MV-4-11 (cell line): ENCODE measurements at places on chromosomes 7 and 10.

GRCh38 chr10:75049316-75050148, 61.9 kb upstream of the SAMD8 start:
- DNase-seq: peak; percentile 18

DNA sequence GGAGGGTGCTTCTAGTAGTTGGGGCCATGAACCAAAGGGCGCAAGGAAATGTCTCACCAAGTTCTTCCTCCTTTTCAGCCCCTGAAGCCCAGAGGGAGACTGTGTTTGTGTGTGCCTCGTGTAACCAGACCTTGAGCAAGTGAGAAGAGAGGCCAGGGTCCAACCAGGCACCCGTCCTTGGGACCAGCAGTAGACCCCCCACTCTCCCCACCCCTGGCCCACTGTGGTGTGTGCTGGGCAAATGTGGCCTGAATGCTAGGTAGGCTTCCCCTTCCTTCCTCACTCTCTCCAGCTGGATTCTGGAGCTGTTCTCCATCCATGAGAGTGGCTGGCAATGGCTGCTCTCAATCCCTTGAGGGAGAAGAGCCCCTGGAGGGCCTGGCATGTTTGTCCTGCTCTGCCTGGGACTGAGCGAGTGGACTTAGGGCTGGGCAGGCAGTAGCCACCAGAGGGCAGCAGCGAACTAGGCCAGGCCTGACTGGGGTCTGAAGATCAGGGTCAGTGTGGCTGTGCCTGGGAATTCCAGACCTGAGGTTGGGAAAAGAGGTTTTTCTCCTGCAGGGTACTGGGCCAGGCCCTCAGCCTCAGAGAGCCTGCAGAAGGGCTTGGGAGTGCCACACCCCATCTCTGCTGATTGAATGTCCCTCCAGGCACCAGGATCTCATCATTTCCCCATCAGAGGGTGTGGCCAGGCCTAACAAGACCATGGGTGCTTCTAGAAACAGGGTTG, 12.5 kb downstream of the SFRP5 start:
- peak; percentile 17 for DNase-seq

DNA sequence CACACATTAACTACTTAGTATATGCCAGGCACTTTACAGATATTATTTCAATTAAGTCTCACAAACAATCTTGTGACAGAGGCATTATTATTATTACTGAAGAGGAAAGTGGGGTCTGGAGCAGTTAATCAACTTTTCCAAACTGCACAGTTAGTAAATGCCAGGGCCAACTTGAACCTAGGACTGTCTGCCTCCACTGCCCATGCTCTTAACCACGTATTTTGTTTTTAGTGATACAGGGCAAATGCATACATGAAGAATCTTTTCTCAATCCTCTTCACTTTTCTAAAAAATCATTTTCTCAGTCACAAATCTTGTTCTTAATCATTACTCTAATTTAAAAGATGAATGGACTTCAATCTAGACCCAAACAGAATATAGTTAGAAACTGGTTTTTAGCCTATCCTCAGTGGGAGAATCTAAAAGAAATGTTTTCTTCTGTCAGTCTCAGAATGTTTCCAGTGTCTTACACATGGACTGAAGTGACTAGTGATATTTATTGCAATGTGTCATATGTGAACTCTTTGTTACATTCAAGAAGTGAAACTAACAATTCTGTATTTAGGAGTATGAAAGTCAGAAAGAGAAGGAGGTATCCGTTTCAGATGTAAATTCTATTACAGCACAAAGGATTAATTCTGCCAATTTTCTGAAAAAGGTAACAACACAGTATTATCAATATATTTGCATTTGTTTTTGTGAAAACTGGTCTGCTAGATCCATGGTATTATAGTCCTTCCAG, 55.5 kb upstream of the CCNJ start:
- DNase-seq: peak; percentile 71

GRCh38 chr10:1475098-1475591, 262.2 kb downstream of the ADARB2 start:
- no peak for DNase-seq

DNA sequence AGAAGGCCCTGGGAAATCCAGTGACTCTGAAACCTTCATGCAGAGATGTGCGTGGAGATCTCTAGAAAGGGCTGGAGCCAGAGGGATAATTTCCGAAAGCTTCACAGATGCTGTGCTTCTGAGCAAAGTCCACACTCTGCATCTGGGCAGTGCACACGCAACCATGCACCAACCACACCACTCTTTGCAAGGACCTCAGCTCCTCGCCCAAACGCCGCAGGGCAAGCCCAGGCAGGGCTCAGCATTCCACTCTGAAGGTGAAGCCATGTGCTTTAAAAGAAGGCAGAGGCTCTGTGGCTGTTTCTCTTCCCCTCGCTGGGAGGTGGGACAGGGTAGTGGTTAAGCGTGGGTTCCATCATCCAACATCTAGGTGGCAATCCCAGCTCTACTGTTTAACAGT, 48.4 kb downstream of the ASB13 start:
- DNase-seq: no peak

- no peak for DNase-seq
Observed at GRCh38 chr10:11535346-11535959, 76.0 kb downstream of the USP6NL start.

- DNase-seq: no peak
Observed at GRCh38 chr7:27176962-27177794, 3.1 kb upstream of the HOXA10 start.

GRCh38 chr10:76088980-76089379, 657.6 kb downstream of the LRMDA start:
- DNase-seq: no peak

DNA sequence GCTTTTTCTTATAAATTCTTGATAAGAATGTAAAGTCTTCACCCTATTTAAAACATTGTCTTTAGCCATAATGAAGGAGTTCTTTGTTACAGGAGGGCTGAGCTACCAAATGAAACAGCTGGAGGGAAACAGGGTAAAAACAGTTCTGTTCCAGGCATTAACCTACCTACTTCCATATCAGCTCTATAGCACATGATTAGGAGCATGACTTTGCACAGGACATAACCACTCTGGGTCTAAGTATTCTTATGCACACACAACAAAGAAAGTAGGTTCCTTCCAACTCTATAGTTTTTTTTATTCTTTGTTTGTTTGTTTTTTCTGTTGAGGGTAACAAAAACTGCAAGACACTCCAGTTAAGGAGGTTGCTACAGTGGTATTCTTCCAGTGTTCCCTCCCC, 52.7 kb downstream of the SCIN start:
- no peak for DNase-seq

- no peak for DNase-seq
Observed at GRCh38 chr7:71705217-71705616, 573.3 kb downstream of the GALNT17 start.

DNA sequence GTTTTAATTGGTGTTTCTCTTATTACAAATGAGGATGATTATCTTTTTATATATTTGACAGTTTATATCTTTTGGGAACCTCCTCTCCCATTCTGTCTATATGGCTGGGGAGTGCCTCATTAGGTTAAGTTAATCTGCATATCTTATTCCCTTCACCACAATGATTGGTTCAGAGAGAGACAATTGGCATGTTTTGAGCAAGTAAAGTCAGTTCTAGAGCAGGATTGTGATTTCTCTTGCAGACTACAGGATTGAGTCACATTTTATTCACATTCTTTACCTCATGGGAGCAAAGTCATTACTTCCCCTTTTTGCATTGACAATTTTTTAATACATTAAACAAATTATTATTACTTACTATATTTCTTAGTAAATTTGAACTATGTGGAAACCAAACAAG, 345.6 kb downstream of the MDFIC start:
- no peak for DNase-seq

- no peak for DNase-seq
Observed at GRCh38 chr10:30834651-30835050, 197.0 kb downstream of the ZNF438 start.

DNA sequence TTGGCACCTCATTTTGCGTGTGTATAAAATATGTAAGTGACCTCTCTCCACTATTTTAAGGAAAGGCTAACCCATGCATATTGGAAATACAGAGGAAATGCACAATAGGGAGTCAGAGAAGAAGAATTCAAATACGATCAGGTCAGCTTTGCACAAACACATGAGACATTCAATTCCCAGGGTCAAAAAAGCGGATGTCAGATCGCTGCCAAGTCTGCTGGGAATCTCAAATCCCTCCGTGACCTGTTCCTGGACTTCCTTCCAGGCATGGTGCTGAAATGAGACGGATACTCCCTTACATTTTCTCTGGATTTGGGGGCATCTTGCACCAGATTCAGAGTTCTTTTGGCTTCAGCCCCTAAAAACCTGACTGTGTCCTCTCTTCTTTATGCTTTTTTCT, 91.9 kb upstream of the PRKCQ start:
- no peak for DNase-seq

- DNase-seq: no peak
Observed at GRCh38 chr7:108225531-108226181, 95.5 kb upstream of the LAMB4 start.

DNA sequence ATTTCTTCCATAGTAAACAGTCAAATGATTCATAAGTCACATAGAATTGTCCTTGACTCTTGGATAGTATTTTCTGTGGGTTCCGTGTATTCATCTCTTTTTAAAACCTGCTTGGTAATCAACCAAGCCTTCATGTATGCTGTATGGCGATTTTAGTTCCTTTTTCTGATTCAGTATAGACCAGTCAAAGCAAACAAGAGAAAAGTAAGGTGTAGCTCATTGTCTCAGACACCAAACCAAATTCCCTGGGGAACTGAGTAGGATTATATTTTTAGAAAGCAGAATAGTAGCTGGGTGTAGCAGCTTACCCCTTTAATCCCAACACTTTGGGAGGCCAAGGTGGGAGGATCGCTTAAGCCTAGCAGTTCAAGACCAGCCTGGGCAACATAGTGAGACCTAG, 240.5 kb downstream of the BBS9 start:
- no peak for DNase-seq

DNA sequence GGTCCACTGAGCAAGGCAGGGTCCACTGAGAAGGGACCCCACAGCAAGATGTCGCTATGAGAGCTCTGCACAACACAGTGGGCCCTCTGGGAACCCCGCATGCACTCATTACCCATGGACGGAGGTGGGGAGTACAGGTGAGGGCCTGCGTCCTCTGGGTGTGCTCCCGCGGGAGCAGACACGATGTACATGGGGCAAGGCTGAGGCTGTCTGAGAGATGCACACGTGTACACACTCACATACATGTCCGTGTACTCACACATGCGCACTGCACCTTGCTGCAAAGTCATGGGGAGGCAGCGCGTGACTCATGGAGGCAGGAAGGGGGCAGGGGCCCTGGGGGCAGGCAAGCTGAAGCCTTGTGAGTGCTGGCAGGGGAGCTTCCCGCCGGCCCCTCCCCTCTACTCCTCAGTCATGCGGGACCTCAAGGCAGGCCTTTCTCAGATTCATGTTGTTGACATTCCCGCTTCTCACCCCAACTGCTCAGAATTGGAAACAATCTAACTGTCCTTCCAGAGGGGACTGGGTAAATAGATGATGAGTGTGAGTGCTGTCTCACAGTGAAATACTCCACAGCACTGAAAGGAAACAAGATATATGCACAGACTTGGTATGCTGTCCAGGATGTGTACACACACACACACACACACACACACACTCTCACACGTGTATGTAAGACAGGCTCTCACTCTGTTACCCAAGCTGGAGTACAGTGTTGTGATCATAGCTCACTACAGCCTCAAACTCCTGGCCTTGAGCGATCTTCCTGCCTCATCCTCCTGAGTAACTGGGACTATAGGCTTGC, 40.0 kb downstream of the GOLGA7B start:
- DNase-seq: no peak

DNA sequence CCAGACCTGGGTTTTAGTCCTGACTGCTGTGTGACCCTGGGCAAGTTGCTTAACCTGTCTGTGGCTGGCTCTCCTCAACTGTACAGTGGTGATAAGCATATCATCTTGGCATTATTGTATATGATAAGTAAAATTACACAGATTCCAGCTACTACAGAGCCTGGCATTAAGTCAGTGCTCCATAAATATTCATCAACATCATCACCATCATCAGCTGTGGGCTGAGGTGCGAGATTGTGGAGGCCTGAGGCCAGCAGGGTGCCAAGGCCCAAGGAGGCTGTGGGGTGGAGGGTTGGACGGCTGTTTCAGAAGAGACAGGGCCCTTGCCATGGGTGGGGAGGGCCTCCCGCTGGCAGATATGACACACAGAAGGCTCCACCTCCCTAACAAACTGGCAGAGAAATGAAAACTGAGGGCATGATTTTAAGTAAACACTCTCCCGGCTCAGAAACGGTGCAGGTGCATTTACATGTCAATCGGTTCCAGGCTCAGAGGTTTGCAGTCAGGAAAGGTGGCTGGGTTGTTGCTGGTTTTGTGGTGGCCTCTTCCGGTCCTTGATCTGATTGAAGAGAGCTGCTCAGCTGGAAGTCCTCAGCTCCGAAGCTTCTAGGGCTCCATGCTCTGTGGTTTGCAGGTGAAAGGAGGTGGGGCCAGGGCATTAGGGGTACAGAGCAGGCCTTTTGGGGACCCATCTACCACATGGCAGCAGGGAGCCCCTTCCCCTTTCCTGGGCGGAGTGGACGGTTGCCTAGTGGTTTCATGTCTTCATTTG, 10.2 kb downstream of the CRYGN start:
- DNase-seq: no peak

GRCh38 chr7:16071246-16071857, 350.0 kb downstream of the CRPPA start:
- peak; percentile 51 for DNase-seq

DNA sequence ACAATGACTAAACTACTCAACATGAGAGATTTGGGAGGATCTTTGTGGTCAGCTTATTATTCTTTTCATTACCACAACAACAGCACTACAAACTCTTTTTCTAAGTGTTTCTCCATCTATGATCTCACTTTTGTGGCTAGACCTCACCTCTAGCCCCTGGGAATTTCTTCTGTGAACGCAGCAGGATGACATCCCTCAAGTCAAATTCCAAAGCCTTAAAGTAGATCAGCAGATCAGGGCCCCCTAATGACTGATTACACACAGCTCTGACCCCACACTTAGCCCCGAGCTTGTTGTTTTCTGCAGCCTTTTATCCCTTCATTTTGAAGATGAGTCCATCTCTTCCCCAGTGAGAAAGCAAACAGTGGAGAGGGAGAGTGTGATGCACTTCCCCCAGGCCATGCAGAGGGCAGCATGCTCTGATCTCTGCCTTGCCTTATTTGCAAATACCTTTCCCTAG, 27.3 kb downstream of the TFAM start:
- DNase-seq: no peak

DNA sequence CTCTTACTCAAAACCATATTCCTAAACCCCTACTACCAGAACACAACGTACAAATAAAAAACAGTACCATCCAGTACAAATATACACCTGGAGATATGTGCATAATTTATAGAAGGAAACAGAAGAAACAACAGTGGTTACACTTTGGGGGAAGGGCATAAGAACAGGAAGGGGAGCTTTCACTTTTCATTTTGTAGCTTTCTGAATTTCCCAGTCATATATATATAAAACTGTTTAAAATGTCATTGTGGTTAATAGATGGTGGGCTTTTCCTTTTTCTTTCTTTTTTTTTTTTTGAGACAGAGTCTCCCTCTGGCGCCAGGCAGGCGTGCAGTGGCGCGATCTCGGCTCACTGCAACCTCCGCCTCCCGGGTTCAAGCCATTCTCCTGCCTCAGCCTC, 47.2 kb downstream of the MALSU1 start:
- DNase-seq: peak; percentile 13
